T-helper 1 cell (primary cell): ENCODE measurements at places on chromosomes 3 and 15.

GRCh38 chr3:83601704-83602103 lies 1357.1 kb upstream of the CADM2 start:
- DNase-seq, result no peak

DNA sequence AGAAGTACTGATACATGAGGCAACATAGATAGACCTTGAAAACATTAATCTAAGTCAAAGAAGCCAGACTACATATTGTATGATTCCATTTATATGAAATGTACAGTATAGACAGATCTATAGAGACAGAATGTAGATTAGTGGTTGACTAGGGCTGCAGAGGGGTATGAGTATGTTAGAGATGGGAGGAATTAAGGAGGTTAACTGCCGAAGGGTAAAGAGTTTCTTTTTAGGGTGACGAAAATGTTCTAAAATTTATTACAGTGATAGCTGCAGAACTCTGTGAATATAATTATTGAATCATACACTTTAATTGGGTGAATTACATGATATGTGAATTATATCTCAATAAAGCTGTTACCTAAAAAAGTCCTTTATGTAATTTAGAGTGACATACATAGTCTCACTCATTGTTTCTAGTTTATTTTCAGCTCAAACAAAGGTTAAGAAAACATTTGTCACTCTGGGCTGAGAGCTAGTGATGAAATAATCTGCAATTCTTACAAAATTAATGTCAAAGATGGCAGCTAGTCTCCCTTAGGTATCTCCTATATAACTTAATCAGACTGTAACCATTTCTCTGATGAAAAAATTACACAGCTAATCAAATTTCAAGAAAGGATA lies 61.4 kb downstream of the DENND4A start:
- DNase-seq, result no peak

- DNase-seq, result no peak
Observed at GRCh38 chr3:16381426-16381825, 116.4 kb downstream of the OXNAD1 start.

DNA sequence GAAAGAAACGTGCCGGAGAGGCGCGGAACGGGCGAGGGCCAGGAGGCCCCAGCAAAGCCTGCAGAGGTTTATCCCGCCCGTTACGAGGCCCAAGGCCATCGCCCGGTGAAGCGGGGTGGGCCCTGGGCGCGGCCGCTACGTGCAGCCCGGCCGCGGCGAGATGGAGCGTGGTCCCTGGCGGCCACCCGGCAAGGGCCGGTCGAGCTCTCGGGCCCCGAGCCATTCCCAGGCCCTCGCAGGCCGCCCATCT lies 1.1 kb downstream of the PKM start:
- no peak for DNase-seq

DNA sequence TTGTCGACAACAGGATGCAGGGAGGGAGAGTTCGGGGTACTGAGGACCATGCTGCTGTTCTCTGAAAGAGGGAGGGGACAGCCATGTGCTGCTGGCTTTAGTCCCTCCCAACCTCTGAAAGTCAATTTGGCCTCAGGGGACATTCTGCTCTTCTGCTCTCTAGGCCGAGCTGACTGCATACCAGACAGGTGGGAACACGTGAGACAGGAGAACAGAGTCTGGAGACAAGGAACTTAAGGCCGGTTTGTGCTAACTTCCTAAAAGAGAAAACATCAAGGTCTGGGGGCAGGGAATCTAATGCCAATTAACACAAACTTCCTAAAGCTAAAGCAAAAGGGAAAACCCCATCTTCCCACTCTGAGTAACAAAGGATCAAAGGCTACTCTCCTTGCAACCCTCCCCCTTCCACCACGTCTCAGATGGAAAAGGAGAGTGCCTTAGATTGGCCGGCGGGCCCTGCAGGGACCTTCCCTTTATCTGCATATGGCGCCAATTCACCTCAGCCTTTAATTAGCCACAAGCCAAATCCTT lies 41.0 kb downstream of the SLCO2A1 start:
- no peak for DNase-seq

GRCh38 chr3:13462822-13463221 lies 17.3 kb upstream of the HDAC11 start:
- no peak for DNase-seq

GRCh38 chr15:84079885-84080777 lies 155.4 kb upstream of the GOLGA6L4 start:
- DNase-seq, result peak; percentile 2

DNA sequence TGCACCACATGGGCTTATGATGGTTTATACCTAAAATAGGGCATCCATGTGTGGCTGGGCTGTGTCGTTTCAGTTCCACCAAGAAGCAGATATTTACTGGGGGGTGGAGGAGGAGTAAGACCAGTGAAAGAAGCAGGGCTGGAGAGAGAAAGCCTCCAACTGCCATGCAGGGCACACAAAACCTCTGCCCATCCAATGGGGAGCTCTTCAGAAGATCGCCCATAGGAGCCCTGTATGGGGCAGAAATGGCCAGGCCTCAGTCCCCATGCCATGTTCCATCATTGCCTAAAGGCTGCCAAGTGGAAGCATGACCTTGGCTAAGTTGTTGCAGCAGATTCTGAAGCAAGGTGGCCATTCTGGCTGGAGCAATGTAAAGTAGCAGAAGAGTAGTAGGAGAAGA lies 277.0 kb downstream of the MEX3B start:
- DNase-seq, result no peak

DNA sequence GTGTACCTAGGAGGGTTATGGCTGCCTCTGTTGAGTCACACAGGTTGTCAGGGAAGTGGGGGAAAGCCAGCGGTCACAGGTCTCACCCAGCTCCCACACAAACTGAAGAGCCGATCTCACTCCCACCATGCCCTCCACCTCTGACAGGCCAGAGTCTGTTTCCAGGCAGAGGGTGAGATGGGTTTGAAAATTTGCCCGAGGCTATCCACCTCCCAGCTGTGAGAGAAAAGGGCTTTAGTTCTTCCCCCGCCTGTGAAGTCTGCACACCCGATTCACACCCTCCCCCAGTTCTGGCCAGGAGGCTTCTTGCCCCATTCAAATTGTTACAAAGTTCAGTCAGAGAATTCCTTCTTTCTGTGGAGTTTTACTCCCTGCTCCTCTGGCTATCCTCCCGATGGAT lies 446.9 kb downstream of the EDEM1 start:
- no peak for DNase-seq

- DNase-seq, result no peak
Observed at GRCh38 chr15:91413142-91413541, 313.1 kb downstream of the SV2B start.

GRCh38 chr3:48662145-48662752 lies 437 bp downstream of the CELSR3 start:
- DNase-seq, result no peak

GRCh38 chr15:73599934-73600333 lies 33.3 kb downstream of the NPTN start:
- no peak for DNase-seq

GRCh38 chr3:159672728-159673688 lies 315.6 kb upstream of the IL12A start:
- no peak for DNase-seq

GRCh38 chr3:39184968-39185285 lies 7.5 kb downstream of the XIRP1 start:
- no peak for DNase-seq

GRCh38 chr15:58501006-58501405 lies 69.2 kb downstream of the LIPC start:
- DNase-seq, result no peak

DNA sequence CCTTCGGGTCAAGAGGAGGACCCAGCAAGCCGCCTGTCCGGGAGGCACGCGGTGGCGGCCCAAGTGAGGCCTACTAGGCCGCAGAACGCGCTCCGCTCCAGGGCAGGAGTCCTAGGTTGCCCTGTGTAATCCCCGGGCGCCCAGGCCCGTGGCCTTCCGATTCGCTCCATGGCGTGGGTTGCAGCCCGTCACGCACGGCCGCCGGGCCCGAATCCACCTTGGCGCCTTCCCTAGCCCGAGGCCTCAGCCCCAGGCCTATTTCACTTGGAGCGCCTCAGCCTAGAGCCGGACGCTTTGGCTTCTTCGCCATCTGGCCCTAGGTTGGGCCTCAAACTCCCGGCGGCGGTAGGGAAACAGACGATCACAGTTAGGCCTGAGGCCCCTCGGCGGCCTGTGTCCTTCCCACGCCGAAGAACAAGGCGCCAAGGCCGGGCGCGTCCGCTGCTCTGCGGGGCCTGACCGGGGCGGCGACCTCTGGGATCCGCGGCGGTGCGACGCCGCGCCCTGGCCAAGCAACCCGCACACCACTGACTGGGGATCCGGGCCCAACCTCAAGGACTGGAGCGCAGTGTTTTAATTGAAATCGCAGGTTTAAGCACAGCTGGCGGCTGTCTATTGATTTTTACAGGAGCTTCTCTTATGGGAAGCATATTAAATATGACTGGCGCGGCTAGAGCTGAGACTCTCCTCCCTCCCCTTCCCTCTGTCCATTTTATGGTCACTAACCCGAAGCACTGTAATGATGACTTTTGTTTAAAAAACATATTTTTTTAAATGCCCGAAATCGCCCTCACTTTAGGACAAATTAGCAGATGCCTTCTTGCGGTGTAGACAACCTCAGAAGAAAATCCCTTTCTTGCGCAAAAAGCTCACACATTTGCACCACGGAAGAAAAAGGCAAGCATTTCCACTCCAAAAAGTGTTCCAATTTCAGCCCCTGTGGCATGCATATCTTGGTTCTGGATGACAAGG lies 3.8 kb upstream of the FEZF2 start:
- no peak for DNase-seq
